ENCODE measurements at places on chromosomes 5 and 9.

GRCh38 chr5:71597001-71597400 lies 9.9 kb downstream of the MCCC2 start:
- DNase-seq: no peak

GRCh38 chr5:102622262-102622661 lies 123.5 kb upstream of the SLCO6A1 start:
- no peak for DNase-seq

- no peak for DNase-seq
These were observed 51.3 kb downstream of the DPYSL3 start for GRCh38 chr5:147458581-147458980.

DNA sequence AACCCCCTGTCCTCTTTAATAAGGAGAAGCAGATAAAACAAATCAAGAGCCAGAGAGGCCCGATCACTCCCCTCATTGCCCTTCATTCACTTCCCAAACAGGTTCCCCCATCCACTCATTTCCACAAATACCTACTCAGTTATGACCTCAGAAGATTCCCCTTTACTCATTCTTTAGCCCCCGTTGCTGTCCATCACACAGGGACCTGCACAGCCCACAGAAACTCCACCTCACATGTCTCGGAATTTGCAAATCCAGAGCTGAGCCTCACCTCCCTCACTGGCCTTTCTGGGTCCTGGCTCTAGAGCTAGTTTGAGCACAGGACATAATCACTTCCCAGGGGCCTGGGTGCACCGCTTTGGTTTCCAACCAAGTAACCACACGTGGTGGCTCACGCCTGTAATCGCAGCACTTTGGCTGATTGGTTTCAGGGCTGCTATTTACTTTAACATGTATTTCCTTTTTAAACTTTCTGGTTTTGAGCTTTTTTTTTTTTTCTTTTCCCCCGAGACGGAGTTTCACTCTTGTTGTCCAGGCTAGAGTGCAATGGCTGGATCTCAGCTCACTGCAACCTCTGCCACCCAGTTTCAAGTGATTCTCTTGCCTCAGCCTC lies 17.8 kb downstream of the ATP6V0E1 start:
- peak; percentile 28 for DNase-seq

DNA sequence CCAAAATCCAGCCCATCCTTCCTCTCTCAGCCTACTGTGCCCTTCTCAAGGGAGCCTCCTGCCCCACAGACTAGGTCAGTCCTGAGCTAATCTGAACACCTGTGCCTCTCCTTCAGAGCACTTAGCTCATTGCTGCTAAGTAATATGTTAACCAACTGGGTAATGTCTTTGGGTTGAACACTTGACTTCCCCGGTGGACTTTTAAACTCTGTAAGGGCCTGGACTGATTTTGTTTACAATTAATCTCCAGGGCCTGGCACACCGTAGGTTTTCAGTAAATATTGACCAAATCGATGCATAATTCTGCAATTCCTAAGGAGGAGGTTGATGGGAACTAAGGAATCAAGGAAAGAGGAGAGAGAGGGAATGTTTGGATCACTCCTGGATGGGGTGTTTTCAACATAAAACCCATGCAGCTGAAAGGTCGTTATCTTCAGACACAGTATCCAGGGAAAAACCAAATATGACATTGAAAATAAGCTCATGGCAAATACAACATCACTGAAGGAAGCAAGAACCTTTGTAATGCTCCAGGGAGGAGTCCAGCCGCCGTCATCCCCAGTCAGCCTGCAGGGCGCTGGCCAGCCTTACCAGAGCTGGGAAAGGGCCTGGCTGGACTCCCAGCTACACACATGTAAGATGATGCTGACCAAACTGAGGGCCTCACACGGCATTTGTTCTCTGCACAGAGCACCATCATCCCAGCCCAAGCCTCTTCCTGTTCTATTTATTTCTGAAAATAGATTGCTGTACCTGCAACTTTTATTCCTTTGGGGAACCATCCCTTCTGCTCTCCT lies 166.3 kb downstream of the C5orf15 start:
- DNase-seq: no peak

DNA sequence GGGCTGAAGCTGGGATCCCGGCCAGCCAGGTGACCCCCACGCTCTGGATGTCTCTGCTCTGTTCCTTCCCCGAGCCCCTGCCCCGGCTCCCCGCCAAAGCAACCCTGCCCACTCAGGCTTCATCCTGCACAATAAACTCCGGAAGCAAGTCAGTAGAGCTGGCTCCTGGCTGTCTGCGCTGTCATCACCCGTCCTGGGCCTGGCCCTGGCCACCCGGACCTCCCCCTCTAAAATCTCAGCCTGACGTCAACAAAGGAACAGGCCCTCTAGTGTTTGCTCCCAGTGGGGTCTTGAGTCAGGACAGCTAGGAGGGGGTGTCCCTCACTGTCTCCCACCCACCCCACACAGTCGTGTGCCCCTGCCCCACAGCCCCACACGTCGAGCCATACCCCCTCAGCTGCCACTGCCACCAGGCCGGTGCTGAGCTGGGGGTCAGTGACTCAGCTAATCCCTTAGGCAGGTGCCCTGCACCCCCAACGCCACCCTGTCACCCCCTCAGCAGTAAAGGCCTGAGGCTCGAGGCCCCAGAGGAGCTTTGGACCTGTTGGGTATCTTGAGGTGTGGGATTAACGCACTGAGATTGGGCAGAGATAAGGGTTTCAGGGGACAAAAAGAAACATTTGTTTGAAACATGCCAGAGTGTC lies 1.1 kb upstream of the LCNL1 start:
- no peak for DNase-seq

DNA sequence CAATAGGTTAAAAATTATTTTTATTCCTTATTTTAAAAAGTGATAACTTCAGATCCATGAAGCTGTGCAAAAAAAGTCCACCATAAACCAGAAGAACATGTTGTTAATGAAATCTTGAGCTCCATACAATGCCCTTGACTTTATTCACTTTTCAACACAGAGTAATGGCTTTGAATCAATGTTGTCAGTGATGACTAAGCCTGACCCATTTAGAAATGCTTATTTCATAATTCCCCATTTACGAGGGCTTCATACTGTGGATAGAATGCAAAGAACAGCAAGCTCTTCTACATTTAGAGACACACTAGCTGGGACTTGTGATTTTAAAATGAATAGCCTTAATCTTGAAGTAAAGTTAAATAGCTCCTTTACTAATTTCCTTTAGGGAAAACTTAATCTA lies 25.7 kb upstream of the IL9 start:
- no peak for DNase-seq

- DNase-seq: peak; percentile 22
These were observed 885 bp upstream of the MLLT3 start for GRCh38 chr9:20623021-20623747.

GRCh38 chr9:10562581-10563343 lies 50.0 kb downstream of the PTPRD start:
- no peak for DNase-seq

GRCh38 chr5:75847561-75848021 lies 130.4 kb upstream of the POC5 start:
- DNase-seq: peak; percentile 63

- DNase-seq: no peak
These were observed 138.8 kb downstream of the GRIA1 start for GRCh38 chr5:153629027-153629895.

DNA sequence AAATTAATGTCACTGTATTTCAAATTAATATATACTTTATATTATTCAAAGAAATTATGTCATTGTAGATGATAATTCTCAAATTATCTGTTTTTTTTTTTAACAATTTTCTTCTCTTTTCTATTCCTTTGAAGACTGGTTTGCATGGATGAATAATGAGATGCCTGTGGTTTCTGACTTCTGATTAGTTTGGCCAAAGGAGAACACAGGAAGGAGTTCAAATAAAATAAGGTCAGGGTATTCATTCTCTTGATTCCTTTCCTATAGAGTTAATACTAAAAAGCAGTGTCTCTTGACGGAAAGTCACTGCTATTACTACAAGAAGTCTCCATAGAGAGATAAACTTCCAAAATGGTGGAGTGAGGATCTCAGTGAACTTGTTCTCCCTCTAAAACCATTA lies 279.6 kb upstream of the FTMT start:
- no peak for DNase-seq

GRCh38 chr5:134714120-134714519 lies 24.2 kb upstream of the CAMLG start:
- no peak for DNase-seq

- no peak for DNase-seq
These were observed 59.1 kb downstream of the FNBP1 start for GRCh38 chr9:129983891-129984290.

DNA sequence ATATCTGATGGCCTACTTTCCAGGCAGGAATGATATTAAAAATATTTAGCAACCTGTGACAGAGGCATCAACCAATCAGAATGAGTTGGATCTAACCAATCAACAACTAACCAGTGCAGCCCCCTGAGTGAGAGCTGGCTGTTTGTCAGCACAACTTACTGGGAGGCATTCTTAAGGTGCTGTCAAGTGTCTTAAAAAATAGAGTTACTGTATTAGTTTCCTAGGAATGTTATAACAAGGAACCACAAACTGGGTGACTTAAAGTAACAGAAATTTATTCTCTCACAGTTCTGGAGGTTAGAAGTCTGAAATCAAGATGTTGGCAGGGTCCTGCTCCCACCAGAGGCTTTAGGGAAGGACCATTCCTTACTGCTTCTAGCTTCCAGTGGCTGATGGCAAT lies 85.2 kb downstream of the ATG10 start:
- DNase-seq: no peak

- no peak for DNase-seq
These were observed 125.3 kb upstream of the IRX4 start for GRCh38 chr5:2007878-2008501.

Measured in GM10248 (cell line).